CD4-positive, alpha-beta T cell (primary cell): ENCODE measurements at places on chromosomes 3 and 15.
A peak's percentile ranks its signal among the peaks of the same experiment; 100 is the strongest.

- DNase-seq, result peak; percentile 85
Observed at GRCh38 chr3:27721717-27722564, at the start of gene EOMES. EOMES (minus strand) TSS chr3:27722323; CDS start chr3:27722294, 29 bp downstream.

- DNase-seq, result no peak
Observed at GRCh38 chr3:14295037-14295436, 107.4 kb upstream of the SLC6A6 start.

GRCh38 chr3:173191611-173192010 lies 50.6 kb upstream of the SPATA16 start:
- no peak for DNase-seq

DNA sequence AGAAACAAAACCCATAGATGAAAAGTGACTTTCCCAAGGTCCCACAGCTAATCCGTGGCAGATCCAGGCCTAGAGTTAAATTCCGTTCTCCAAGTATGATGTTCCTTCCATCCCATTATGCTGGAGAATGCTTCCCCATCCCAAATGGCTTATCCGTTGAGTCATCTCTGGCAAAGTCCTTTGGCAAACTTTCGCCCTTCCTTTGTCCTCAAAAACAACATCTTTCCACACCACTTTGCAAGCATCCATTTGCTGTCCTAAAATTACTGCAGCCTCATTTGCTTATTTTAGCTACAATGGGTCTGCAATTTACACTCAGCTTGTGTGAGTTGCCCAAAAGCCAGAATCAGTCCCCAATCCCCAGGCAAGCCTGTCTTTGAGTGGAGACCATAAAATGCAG lies 304.0 kb upstream of the TLE3 start:
- DNase-seq, result no peak

DNA sequence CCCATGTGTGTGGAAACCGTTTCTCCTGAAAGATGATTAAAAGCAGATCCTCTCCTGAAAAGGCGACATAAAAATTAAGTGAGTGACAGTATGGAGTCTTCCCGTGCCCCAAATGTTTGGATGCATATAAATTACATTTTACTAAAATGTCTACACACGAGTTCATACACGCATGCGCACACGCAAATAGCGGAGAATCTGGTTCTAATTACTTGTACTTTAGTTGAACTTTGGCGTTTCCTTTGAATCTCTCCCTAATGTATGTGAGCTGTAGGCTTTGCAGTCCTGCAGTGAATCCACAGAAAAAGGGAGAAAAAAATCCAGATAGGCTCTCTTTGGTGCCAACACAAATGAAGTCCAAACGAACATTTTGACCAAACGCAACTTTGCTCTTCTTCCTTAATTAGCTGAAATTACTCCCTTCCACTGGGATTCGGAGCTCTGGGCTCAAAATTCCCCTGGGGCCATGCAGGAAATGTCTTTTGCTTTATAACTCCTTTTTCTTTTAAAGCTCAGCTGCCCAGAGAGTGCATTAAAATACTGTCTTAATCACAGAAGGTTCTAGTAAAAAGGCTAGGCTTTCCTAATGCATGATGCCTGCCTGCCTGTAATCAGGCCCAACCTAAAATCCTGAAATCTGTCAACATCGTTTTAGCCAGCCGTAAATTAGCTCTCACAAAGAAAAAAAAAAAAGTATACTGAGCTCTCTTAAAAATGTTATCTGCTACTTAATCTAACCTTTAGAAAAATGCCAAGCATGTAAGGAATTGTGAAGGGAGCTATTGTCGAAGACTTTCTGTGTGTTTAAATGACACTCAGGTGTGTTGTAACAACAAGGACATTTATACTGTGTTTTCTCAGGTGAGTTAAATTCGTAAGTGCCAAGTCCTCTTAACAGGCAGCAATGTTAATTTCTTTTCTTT lies 26.2 kb downstream of the RARB start:
- DNase-seq, result no peak

- no peak for DNase-seq
Observed at GRCh38 chr3:69226071-69226470, 103.7 kb upstream of the LMOD3 start.

- DNase-seq, result no peak
Observed at GRCh38 chr3:160018959-160019358, 30.3 kb downstream of the IL12A start.

- DNase-seq, result peak; percentile 51
Observed at GRCh38 chr3:53890726-53891475, 758 bp downstream of the SELENOK start.

- no peak for DNase-seq
Observed at GRCh38 chr15:61556037-61556648, 327.0 kb upstream of the RORA start.

DNA sequence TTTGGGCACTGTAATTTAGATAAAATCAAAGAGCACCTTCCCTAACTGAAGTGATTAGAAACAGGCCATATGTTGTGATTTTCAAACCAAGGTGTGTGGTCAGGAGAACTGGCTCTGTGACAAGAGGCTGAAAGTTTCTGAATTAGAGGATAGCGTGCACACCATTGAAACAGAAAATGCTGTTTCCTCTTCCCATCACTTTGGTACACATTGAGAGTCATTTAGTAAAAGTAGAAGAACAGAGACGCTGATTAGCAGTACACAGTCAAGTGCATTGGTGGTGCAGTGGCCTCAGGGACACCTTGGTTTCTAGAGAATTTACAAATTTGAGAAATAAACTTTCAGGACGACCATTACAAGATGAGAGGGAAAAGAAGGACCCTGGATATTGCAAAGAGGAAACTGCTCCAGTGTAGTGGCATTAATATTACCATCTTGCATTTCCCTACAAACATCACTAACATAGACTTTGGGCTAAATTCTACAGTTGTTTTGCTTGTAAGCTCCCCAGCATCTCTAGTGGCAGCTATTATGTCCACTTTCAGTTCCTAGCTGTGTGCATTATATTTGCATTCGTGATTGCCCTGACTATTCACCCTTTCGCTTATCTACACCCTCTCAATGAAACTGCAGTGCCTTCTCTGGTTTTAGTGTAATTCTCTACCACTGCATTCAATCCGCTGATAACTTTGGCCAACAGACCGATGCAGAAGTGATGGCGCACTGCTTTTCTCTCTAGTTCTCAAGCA lies 728.1 kb upstream of the GRM7 start:
- DNase-seq, result no peak

DNA sequence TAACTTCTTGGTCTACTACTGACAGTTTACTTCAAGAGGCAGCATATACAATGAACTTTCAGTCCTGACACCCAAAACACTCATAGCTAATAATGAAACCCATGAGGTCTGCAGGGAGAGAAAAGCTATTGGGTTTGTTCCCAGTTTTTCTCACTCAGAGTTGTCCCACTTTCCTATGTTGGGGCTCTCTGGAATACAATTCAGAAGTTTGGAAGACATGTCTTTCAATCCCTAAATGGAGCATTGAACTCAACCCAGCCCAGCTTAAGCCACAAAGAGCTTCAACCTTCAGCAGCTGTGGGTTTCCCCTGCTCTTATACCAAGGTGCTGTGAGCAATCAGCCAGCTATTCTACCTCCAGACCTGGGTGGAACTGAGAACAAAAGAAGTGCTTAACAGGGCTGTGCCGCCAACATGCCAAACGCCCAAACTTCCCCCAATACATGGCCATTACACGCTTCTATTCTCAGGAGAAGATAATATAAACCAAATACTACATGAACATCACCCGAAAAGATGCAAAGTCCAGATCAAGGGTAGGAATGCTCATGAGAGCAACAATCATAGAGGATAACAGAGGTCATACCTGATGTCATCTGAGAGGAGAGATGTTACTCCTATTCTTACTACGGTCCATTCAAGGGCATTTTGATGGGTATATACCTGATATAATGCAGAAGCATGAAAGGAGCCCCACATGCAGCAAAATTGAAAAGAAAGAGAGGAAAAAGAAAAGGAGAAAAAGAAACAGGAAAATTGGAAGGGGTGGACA lies 131.2 kb upstream of the TGFBR2 start:
- DNase-seq, result no peak

DNA sequence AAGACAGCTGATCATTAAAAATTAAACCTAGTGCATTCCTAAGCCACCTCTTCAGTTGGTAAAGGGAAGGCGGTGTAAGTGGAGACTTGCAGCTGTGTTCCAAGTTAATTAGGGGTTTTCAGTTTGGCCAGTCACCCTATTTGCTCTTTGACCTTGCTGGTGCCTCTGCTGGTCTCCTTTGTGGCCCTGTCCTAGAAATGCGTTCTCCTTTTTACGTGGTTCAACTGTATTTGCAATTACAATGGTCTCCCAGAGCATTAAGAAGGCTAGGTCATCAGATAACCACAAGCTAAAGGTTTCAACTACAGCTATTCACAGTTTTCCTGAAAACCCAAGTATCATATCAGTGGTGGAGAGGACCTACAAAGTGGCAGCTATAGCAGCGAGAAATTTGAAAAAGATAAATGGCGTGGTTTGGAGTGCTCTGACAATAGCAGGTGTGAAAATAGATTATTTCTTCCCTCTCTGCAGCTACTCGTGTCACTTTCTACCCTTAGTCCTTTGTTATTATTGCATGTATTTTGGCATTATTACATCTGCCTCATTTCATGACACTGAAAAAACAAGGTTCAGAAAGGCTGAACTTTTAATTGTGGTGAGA lies 203.5 kb upstream of the TBC1D5 start:
- DNase-seq, result no peak

- no peak for DNase-seq
Observed at GRCh38 chr3:48991851-48992545, 2.0 kb downstream of the P4HTM start.

GRCh38 chr3:184690192-184690883 lies 21.5 kb downstream of the MAGEF1 start:
- DNase-seq, result no peak

DNA sequence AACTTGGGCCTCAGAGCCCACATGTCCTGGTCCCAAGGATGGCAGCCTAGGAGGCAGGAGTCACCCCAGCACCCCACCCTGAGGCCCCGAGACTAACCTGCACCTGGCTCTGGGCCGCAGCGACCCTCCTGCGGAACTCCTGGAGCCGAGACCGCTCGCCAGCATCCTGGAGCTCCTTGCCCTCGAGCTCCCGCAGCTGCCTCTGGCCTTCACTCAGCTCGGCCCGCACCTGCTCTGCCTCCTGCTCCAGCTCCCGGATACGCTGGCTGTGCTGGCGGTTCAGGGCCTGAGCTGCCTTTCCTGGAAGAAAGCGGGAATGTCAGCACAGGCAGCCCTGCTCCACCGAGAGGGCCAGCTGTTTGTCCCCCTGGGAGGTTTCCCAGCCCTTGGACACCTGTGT lies 13.2 kb downstream of the KIF7 start:
- DNase-seq, result no peak

- no peak for DNase-seq
Observed at GRCh38 chr3:156676768-156677479, 2.5 kb downstream of the TIPARP start.

- no peak for DNase-seq
Observed at GRCh38 chr3:61954097-61954540, 392.7 kb downstream of the PTPRG start.

DNA sequence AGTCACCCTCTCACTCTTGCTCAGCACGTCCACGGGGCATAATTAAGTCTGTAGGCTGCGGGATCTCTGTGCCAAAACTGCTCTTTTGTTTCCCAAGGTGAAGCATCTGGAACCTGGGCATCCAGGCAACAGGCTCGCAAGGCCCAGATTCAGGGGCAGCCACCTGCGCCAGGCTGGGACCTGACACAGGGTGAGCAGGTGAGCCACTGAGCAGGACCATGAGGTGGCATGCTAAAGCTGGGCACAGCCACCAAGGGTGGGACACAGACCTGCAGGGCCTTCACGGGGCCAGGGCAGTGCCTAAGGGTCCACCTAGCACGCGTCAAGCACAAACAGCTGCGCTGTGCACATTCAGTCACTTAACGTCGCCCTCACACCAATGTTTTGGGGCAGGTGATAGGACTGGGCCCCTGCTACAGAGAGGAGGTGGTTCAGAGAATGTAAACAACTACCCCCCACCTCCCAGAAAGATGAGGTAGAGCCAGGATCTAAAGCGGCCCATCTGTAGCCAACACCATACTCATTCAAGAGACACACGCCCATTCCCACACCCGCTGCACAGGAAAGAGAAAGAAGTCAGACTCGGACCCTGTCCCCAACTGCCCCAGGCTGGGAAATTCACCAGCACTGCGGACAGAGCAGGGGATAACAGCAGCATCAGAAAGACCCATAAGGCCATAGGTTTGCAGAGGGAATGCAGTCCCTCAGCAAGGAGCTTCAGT lies 16.3 kb downstream of the XXYLT1 start:
- DNase-seq, result no peak

DNA sequence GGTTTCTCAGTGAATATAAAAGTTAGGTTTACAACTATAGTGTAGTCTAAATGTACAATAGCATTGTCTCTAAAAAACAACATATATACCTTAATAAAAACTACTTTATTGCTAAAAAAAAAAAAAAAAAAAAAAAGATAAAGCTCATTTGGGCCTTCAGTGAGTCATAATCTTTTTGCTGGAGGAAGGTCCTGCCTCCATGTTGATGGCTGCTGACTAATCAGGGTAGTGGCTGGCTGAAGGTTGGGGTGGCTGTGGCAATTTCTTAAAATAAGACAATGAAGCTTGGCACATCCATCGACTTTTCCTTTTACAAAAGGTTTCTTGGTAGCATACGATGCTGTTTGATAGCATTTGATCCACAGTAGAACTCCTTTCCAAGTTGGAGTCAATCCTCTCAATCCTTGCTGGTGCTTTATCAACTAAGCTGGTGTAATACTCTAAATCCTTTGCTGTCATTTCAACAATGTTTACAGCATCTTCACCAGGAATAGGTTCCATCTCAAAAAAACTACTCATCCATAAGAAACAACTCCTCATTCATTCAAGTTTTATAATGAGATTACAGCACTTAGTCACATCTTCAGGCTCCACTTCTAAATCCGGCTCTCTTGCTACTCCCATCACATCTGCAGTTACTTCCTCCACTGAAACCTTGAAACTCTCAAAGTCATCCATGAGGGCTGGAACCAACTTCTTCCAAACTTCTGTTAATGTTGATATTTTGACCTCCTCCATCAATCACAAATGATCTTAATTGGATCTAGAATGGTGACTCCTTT lies 13.3 kb downstream of the ZNF280D start:
- DNase-seq, result no peak

- DNase-seq, result no peak
Observed at GRCh38 chr15:86701611-86701963, 621.9 kb downstream of the AGBL1 start.

- no peak for DNase-seq
Observed at GRCh38 chr15:100252779-100253417, 88.9 kb downstream of the ADAMTS17 start.

GRCh38 chr3:29898171-29898965 lies 617.5 kb downstream of the RBMS3 start:
- DNase-seq, result no peak

- no peak for DNase-seq
Observed at GRCh38 chr3:140943781-140944552, 2.3 kb downstream of the SLC25A36 start.

DNA sequence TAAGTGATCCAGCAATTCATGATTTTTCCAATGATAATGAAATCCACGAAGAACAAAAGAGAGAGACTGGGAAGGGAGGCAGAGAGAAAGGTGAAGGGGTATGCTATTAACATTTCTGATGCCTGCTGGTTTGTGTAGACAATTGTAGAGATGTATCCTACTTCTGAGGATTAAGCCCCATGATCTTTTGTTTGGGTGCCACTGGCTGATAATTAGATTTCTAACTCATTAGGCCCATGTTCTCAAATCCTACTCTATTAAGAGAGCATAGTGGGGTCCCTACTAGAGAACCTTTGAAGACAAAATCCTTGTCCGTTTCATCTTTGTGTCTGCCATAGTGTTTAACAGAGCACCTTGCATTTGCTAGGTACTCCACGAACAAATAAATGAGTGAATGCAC lies 2.7 kb upstream of the GNB4 start:
- DNase-seq, result no peak
